Breast epithelium (tissue), 4 donors: ENCODE measurements at places on chromosomes 5 and 9. TPM values are rescaled to one million over a fixed set of nuclear protein-coding genes. Genes with fewer than 3 reads are reported as not detected.

Gene PCA3
- total RNA-seq = 0.16 TPM

Gene PCDHGA1
- 0.80 TPM for total RNA-seq

- DNase-seq = no peak
Observed at GRCh38 chr5:99441235-99441634, 512.4 kb upstream of the CHD1 start.

GRCh38 chr5:133579766-133580165, 32.6 kb downstream of the FSTL4 start:
- DNase-seq = no peak
